ENCODE measurements at places on chromosomes 12 and 14. TPM values are rescaled to one million over a fixed set of nuclear protein-coding genes. Genes with fewer than 3 reads are reported as not detected.

DNA sequence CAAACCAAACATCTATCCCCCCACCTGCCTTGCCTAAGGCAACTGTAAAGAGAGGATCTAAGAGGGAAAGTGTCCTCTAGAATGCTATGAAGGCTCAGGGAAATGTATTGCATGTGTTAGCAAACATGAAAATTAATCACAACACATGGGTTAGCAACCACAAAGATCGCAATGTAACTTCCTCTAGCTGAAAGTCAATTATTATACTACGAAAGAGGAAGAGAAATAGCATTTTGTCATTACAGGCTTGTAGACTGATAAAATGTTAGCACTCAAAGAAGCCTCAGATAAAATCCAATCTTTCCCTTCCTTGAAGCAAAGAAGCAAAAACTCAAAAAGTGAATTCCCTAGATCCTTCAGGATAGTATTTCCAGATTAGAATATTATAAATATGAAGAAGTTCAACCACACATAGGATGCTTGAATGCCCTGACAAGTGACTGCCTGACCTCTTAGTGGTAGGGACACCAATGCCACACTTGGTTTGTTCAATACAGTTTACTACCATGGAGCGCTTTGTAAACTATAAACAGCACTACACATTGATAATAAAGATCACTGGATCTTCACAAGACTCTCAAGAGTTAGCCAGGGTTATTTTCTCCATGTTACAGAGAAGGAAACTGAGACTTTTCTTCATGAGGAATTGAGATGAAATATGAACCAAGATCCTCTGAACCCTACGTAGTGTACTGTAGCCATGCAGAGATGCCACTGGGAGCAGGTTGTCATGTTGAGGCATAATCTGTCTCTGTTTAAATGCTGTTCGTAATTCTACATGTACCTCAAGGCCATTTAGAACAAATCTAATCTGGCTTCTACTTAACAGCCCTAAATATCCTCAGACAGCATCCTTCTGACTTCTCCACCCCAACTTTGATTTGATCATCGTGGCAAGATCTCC lies 100.7 kb downstream of the ITPR2 start:
- no peak overlapping the region for H3K4me3 ChIP-seq
- peaks cover 37% of the 10 kb centered on the region for H3K4me1 ChIP-seq
- no peak overlapping the region for H3K27ac ChIP-seq

DNA sequence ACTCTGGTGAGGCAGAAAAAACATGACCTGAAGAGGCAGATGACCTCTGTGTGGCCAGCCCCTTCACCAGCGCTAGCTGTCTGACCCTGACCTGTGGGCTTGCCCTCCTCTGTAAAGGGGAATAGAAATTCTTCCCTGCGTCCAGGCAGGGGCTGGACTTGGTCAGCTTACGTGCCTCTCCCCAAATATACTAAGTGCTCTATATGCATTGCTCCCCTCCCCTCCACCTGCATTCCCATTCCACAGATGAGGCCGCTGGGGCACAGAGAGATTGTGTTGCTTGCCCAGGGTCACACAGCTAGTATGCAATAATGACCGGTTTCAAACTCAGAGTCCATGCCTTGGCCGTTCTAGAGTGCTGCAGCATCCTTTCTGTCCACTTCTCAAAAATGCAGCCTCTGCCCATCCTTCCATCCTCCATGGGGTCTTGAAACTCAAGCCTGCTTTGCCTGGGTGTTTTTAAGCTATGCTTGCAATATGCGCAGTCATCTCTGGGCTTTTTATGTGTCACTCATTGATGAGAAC lies 303.9 kb downstream of the CACNA1C start:
- no peaks in the 10 kb centered on the region for H3K27me3 ChIP-seq
- DNase-seq, result no peak
- no peaks in the 10 kb centered on the region for H3K36me3 ChIP-seq
- H3K4me1 ChIP-seq, result peaks cover 5% of the 10 kb centered on the region
- H3K4me3 ChIP-seq, result no peak overlapping the region
- H3K27ac ChIP-seq, result no peak overlapping the region

TCL1B gene
- polyA plus RNA-seq, result not detected

KRT75 gene
- polyA plus RNA-seq, result not detected

CEBPE gene
- not detected for polyA plus RNA-seq

POTEM gene
- polyA plus RNA-seq, result not detected

MYH6 gene
- polyA plus RNA-seq, result not detected

DNA sequence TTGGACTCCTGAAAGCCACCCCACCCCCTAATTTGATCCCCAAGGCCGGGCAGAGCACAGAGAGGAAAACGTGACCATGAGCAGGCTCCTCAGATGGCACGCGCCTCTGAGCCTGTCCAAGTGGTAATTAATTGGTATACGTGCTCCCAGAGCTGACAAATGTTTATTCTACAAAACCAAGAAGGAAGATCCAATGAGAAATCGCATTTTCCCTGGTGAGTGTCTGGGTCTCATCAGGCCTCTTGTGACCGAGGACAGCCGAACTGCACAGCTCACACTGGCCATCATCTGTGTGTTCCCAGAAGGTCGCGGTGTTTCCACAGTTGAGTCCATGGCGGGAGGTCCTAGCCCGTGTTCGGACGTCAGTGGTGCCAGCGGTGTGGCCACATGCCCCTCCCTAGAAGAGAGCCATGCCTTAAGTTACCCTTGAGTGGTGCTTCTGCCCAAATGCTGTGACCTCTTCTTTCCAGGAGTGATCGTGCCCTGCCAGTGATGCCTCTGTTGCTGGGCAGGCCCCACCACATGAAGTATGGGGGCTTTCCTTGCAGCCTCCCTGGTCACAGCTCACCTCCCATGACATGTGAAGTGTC lies 317.5 kb upstream of the RTL1 start:
- H3K4me1 ChIP-seq, result no peaks in the 10 kb centered on the region
- H3K36me3 ChIP-seq, result no peaks in the 10 kb centered on the region
- no peaks in the 10 kb centered on the region for H3K27me3 ChIP-seq
- no peak for DNase-seq
- H3K4me3 ChIP-seq, result no peak overlapping the region

RTN1 gene
- 0.11 TPM for polyA plus RNA-seq

- H3K27ac ChIP-seq, result no peak overlapping the region
- H3K36me3 ChIP-seq, result no peaks in the 10 kb centered on the region
- H3K4me1 ChIP-seq, result peaks cover 27% of the 10 kb centered on the region
- no peak overlapping the region for H3K4me3 ChIP-seq
- DNase-seq, result no peak
These were observed 2.2 kb upstream of the ZC2HC1C start for GRCh38 chr14:75067212-75067611.

DNA sequence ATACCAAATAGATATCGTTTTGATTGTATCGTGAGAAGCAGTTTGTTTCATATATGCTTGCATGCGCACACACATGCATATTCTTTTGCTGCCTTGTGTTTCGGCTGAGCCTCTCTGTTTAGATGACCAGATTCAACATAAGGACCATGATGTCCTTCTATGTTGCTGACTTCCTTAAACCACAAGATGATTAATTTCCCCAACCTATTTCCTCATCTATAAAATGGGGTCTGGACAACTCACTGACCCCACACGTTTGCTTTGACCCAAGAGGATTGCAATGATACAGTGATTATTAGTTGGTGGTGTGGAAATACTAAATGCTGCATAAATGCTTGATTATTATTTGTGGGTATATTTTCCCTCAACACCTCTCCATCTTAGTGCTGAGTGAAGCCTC lies 16.8 kb upstream of the FOS start:
- no peak overlapping the region for H3K4me3 ChIP-seq
- H3K4me1 ChIP-seq, result peaks cover 24% of the 10 kb centered on the region
- H3K27ac ChIP-seq, result no peak overlapping the region

DNA sequence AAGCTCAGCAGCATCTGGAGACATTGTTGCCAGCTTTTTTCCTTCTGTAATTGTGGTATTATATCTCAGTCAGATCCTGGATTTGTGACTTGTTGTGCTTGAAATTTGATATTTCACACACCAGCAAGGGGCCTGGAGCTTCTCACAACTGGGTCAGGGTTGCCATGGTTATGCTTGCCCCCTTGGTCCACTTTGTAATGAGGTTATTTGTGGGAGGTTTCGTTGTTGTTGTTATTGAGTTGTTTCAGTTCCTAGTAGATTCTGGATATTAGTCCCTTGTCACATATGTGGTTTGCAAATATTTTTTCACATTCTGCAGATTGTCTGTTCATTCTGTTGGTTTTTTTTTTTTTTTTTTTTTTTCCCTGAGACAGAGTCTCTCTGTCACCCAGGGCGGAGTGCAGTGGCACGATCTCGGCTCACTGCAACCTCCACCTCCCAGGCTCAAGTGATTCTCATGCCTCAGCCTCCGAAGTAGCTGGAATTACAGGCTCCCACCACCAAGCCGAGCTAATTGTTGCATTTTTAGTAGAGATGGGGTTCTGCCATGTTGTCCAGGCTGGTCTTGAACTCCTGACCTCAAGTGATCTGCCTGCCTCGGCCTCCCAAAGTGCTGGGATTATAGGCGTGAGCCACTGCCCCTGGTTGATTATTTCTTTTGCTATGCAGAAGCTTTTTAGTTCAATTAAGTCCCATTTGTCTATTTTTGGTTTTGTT lies 80.6 kb upstream of the ETV6 start:
- H3K27me3 ChIP-seq, result no peaks in the 10 kb centered on the region
- no peak overlapping the region for H3K27ac ChIP-seq
- no peaks in the 10 kb centered on the region for H3K4me1 ChIP-seq
- H3K4me3 ChIP-seq, result no peak overlapping the region

SLC6A13 gene
- polyA plus RNA-seq, result 0.14 TPM

GRCh38 chr12:95227818-95228356 lies 10.3 kb downstream of the VEZT start:
- H3K4me3 ChIP-seq, result no peak overlapping the region
- peaks cover 37% of the 10 kb centered on the region for H3K4me1 ChIP-seq
- H3K27ac ChIP-seq, result peak overlapping the region; percentile 37
- no peaks in the 10 kb centered on the region for H3K27me3 ChIP-seq
- peaks cover 15% of the 10 kb centered on the region for H3K36me3 ChIP-seq
- peak; percentile 48 for DNase-seq

HOXC6 gene
- polyA plus RNA-seq, result 0.57 TPM

DNA sequence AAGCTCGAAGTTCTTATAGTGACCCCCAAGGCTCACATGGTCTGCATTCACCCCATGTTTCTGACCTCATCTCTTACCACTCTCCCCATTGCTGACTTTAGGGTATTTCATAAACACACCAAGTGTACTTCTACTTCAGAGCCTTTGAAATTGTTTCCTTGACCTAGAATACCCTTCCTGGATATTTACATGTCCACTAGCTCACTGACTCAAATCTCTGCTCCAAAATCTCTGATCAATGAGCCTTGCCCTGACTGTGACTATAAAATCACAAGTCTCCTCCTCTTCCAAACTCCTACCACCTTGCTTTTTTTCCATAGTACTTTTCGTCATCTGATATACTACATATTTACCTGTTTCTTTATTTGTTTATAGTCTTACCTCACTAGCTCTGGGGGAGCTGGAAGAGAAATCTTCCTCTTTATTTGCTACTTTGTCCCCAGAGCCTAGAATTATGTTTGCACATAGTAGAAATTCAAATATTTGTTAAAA lies 105.1 kb downstream of the RMST start:
- no peaks in the 10 kb centered on the region for H3K36me3 ChIP-seq
- no peaks in the 10 kb centered on the region for H3K4me1 ChIP-seq
- no peak overlapping the region for H3K27ac ChIP-seq
- H3K4me3 ChIP-seq, result no peak overlapping the region

DNA sequence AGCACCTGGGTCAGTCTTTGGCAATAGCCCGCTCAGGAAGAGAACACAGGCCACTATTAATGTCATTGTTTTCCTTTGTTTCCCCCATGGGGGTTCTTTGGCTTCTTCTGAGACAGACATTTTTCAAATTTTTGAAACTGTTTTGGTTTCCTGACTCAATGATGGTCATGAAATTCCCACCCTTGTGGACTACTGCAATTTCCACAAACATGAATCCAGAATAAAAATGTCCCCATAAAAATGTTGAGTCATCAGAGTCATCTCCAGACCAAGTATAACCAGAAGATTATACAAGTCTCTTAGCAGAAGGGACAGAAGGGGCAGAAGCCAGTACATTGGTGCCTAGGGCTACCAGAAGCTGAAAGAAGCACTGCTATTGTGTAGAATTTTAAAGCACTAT lies 29.1 kb downstream of the SLCO1A2 start:
- no peaks in the 10 kb centered on the region for H3K36me3 ChIP-seq
- H3K27me3 ChIP-seq, result peaks cover 3% of the 10 kb centered on the region
- H3K4me1 ChIP-seq, result no peaks in the 10 kb centered on the region
- DNase-seq, result no peak
- H3K4me3 ChIP-seq, result no peak overlapping the region

ABCC9 gene
- polyA plus RNA-seq, result not detected

- DNase-seq, result no peak
- H3K4me1 ChIP-seq, result no peaks in the 10 kb centered on the region
- no peak overlapping the region for H3K4me3 ChIP-seq
- H3K36me3 ChIP-seq, result no peaks in the 10 kb centered on the region
These were observed 167.5 kb upstream of the NOVA1 start for GRCh38 chr14:26765301-26765700.

PPTC7 gene
- 6.8 TPM for polyA plus RNA-seq

GIT2 gene
- 32.5 TPM for polyA plus RNA-seq

GRCh38 chr12:105083551-105084105 lies 630 bp downstream of the ALDH1L2 start:
- H3K4me1 ChIP-seq, result peaks cover 6% of the 10 kb centered on the region
- H3K4me3 ChIP-seq, result peak overlapping the region; percentile 2
- peak; percentile 28 for DNase-seq
- no peak overlapping the region for H3K27ac ChIP-seq
- no peaks in the 10 kb centered on the region for H3K36me3 ChIP-seq

DNA sequence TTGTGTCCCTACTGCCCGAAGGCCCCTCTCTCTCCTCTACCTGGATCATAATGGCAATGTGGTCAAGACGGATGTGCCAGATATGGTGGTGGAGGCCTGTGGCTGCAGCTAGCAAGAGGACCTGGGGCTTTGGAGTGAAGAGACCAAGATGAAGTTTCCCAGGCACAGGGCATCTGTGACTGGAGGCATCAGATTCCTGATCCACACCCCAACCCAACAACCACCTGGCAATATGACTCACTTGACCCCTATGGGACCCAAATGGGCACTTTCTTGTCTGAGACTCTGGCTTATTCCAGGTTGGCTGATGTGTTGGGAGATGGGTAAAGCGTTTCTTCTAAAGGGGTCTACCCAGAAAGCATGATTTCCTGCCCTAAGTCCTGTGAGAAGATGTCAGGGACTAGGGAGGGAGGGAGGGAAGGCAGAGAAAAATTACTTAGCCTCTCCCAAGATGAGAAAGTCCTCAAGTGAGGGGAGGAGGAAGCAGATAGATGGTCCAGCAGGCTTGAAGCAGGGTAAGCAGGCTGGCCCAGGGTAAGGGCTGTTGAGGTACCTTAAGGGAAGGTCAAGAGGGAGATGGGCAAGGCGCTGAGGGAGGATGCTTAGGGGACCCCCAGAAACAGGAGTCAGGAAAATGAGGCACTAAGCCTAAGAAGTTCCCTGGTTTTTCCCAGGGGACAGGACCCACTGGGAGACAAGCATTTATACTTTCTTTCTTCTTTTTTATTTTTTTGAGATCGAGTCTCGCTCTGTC lies 1.8 kb downstream of the INHBE start:
- no peak overlapping the region for H3K27ac ChIP-seq
- no peak for DNase-seq
- no peak overlapping the region for H3K4me3 ChIP-seq
- H3K4me1 ChIP-seq, result peaks cover 18% of the 10 kb centered on the region
- H3K36me3 ChIP-seq, result no peaks in the 10 kb centered on the region

GPRC5A gene
- polyA plus RNA-seq, result 82.9 TPM

GRCh38 chr12:26112703-26113147 lies 12.1 kb downstream of the BHLHE41 start:
- no peaks in the 10 kb centered on the region for H3K27me3 ChIP-seq
- no peak overlapping the region for H3K27ac ChIP-seq
- H3K4me3 ChIP-seq, result no peak overlapping the region
- H3K36me3 ChIP-seq, result no peaks in the 10 kb centered on the region

- H3K27ac ChIP-seq, result peak overlapping the region; percentile 21
- no peaks in the 10 kb centered on the region for H3K27me3 ChIP-seq
- no peak overlapping the region for H3K4me3 ChIP-seq
- H3K36me3 ChIP-seq, result peaks cover 48% of the 10 kb centered on the region
- peaks cover 12% of the 10 kb centered on the region for H3K4me1 ChIP-seq
- DNase-seq, result no peak
These were observed 17.1 kb upstream of the PUS1 start for GRCh38 chr12:131911851-131912477.
